Activated CD8-positive, alpha-beta memory T cell treated with anti-CD3 and anti-CD28 coated beads, Interleukin-2, amount 50 U/mL, for 48 hours (primary cell): ENCODE measurements at places on chromosomes 6 and 20.

DNA sequence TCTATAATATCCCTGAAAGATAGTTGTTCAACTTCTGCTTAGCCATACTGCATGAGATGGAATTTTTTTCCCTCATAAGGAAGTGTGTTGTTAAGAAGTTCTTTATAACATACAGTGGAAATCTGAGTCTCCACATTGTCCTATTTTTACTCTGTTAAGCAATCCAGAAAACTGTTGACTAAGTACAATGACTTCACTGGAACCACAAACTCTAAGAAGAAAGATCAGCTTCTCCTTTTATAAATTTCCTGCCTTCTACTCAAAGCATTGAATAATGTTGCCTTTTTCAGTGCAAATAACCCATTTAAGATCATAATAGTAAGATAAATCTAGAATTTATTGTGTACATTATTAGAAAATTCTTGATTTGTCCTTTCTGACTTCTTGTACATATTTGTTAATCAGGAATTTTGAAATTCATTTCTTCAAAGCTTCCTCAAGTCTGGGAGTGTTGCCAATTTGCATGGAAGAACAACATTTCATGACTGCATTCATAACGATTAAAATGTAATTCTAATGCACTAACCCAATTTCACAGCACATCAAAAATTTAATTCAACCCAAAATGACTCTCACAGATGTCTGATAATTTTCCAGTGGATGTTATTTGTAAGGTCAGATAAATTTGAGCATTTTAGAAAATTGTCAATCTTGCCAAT lies 45.6 kb upstream of the ANKEF1 start:
- no peak for DNase-seq

- DNase-seq, result no peak
Observed at GRCh38 chr6:74936886-74937285, 269.0 kb downstream of the COL12A1 start.

GRCh38 chr6:70150521-70150920 lies 152.4 kb downstream of the COL9A1 start:
- DNase-seq, result no peak

DNA sequence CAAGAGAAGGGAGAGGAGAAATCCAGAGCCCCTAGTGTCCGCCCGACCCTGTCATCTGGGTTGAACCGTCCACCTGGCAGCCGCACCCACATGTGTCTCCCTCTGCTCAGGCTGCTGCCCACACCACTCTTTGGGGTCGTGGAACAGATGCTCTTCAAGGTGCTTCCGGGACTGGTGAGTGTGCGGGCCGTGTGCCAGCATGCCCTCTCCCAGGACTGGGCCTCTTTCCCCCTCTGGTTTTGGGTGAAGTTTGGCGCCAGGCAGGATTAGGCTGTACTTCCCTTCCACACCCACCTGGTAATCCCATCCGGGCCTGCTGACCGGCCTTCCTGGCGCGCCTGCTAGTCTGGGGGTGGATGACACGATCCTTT lies 7.9 kb downstream of the BPIFB3 start:
- DNase-seq, result no peak

DNA sequence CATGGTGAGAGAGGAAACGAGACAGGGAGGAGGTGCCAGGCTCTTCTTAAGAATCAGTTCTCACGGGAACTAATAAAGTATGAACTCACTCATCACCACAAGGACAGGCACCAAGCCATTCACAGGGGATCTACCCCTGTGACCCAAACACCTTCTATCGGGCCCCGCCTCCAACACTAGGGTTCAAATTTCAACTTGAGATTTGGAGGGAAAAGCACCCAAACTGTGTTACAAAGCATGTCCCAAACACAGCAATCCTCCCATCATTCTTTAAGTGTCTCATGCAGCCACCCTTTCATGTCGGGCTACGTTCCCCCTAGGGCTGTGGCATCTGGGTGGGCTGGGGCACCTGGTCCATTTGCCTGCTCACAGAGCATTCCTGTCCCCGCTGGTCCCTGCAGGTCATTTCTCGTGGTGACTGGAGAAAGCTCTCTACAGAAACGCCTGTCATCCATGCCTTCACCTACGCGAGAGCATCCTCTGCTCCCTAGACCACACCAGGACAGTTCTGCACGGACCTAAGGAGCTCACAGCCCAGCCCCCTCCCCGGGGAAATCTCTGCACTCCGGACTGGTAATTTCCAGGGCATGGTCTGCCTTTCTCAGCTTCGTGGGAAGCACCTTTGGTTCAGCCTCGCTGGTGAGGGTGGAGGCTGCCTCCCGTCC lies 79.6 kb downstream of the TTLL2 start:
- no peak for DNase-seq

GRCh38 chr6:121523628-121524027 lies 88.2 kb downstream of the GJA1 start:
- DNase-seq, result no peak

GRCh38 chr6:40962241-40962640 lies 76.8 kb downstream of the UNC5CL start:
- no peak for DNase-seq

GRCh38 chr6:105646391-105646867 lies 243.5 kb upstream of the PREP start:
- DNase-seq, result no peak

DNA sequence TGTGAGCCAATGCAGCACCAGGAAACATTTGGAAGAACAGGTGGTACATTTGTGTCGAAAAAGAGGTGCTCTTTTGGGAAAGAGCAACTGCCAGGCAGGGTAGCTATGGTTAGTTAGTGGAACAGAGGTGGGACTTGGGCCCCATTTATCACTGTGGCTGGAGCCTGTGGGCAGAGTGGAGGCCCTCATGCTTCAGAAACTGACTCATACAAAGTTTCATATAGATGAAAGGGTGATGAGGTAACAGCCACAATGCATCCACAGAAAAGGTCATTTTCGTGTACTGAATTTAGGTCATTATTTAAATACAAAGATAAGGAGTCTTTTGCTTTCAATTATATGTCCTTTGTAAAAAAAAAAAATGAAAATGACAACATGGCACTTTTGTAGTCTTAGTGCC lies 76.4 kb upstream of the HS3ST5 start:
- no peak for DNase-seq

DNA sequence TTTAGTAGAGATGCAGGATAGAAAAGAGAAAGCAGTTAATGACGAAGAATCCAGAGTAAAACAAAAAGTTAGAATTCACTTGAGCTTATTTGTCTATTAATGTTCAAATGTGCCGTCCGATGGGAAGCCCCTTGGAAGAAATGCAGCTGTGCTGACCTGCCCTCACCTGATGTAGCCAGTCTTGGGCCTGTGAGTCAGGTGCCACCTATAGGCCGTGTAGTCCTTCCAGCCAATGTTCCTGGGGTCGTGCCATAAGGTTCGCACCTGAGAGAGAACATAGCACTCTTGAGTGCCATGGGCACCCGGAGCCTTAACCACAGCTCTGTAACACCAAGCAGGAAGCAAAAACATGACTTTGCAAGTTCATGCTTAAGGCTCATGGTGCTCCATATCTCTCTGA lies 32.4 kb downstream of the THBS2 start:
- DNase-seq, result no peak

DNA sequence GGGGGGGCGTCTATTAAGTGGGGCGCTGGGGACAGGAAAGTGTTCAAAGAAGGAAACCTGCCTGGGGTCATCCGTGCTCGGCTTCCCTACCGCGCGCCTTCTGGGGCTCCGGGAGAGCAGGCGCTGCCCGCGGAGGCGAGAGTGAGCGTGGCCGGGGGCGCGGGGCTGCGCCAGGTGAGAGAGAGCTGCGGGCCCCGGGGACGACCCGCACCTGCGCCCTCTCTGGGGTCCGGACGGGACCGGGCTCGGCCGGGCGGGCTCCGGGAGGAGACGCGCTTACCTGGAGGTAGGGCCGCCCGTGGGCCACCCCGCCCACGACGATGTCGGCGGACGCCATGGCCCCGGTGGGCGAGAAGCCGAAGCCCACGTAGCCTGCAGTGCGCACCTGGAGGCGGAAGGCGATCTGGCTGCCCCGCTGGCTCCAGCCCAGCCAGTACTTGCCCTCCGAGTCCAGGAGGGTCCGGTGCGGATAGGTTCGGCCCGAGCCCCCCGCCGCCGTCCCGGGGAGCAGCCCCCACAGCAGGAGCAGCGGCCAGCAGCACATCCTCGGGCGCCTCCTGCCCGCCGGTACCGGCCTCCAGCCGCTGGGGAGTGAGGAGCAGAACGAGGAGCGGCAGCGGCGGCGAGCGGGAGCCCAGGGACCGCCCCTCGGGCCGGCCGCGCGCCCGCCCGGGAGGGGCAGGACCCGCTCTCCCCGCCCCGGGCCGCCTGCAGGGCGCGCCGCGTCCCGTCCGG lies at the start of gene MOXD1:
TSS of gene MOXD1 (minus strand) at position 593 of the 735 bp plus-strand sequence. CDS start at position 544, 49 bp downstream.
- DNase-seq, result peak; percentile 56

GRCh38 chr6:89834884-89835792 lies 5.5 kb downstream of the CASP8AP2 start:
- peak; percentile 61 for DNase-seq

GRCh38 chr20:52470561-52470960 lies 279.0 kb upstream of the ZFP64 start:
- DNase-seq, result no peak

GRCh38 chr6:106572436-106572835 lies 56.9 kb downstream of the RTN4IP1 start:
- DNase-seq, result no peak

DNA sequence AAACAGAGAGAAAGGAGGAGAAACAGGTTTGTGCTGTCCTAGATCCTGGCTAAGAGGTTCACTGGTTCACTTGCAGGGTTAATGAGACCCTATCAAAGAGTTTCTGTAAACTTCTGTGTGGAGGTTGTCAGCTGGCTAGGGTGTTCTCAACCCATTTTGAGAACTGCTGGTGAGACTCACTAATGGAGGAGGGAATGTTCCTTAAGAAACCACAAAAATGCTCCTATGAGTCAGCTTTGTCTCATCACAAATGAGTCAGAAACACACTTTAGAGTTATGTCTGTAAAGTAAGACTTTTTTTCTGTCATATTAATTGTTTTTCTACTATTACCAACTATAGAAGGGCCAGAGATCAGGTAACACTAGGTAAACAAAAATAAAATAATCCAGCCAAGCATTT lies 884.4 kb downstream of the PHF3 start:
- DNase-seq, result no peak

- DNase-seq, result peak; percentile 85
Observed at GRCh38 chr6:32148289-32149091, 3.2 kb downstream of the PRRT1 start.

GRCh38 chr6:79421707-79422484 lies 115.3 kb downstream of the LCA5 start:
- no peak for DNase-seq

- DNase-seq, result no peak
Observed at GRCh38 chr20:59094576-59094975, 52.0 kb upstream of the PRELID3B start.

- DNase-seq, result no peak
Observed at GRCh38 chr6:54846857-54847674, 495 bp downstream of the FAM83B start.

DNA sequence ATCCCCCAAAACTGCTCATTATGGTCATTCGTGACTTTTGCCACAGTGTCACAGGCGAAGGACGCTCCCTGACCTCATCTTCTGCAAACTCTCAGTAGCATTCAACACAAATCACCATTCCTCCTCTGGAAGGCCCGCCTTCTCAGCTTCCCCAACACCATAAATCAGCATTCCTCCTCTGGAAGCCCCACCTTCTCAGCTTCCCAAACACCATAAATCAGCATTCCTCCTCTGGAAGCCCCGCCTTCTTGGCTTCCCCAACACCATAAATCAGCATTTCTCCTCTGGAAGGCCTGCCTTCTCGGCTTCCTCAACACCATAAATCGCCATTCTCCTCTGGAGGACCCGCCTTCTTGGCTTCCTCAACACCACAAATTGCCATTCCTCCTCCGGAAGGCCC lies 288.0 kb upstream of the AGPAT4 start:
- no peak for DNase-seq

DNA sequence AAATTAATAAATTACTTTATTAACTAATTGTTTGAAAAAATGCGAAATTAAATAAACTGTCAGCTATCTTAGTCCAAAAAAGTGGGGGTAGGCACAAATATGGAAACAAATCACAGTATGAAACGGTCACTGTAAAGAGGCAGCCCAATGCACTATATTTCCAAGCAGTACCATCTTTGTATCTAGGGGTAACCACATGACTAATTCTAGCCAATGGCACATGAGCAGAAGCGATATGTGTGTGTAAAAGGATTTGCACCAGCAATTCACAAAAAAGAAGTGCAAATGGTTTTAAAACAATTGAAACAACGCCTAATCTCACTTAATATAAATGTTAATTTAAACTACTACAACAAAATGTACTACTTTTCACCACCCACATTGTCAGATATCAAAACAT lies 164.9 kb upstream of the PRND start:
- DNase-seq, result no peak

GRCh38 chr20:49259284-49259683 lies 18.6 kb downstream of the ZNFX1 start:
- peak; percentile 40 for DNase-seq

DNA sequence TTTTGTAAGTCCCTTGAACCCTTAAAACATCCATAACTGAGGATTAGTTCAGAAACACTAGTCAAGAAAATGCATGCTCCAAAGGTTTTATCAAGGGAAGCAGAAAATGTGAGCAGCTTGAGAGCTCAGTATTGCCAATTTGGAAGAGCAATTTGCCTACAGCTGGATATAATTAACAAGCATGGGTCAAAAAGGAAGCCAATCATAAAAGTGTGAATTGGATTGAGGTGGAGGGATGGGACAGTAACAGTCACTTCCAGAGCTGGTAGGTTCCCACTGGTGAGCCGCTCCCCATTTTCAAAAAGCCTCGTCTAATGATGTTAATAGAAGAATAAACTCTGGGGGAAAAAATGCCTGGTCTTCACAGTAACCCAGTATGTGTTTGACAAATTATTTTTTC lies 5.0 kb upstream of the PTPRK start:
- no peak for DNase-seq

DNA sequence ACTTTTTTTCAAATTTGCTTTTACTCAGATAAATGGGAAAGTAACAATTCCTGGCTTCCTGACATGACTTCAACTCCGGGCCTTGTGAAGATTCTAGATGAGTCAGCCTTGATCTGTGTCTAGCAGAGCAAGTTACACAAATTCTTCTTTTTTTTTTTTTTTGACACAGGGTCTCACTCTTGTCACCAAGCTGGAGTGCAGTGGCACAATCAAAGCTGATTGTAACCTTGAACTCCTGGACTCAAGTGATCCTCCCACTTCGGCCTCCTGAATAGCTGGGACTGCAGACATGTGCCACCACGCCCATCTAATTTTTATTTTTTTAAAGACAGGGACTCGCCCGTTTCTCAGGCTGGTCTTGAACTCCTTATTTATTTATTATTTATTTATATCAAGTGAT lies 7.3 kb upstream of the ARHGAP18 start:
- DNase-seq, result no peak

DNA sequence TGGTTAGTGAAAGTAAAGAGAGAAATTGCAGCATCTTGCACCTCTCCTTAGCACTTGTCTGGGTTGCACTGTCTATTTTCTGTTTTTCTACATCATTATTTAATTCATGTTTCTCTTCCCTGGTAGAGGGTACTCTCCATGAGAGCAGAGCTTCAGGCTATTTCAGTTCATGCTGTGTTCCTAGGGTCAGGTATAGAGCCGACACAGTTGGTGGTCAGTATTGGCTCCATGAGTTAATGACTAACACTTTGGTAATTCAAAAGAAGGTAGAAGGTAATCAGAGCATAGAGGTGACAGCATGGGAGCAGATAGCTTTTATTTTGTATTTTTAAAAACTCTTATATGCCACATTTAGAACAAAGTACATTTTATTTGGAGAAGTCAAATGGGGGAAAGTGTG lies 42.7 kb downstream of the RIMS1 start:
- DNase-seq, result no peak
